ENCODE measurements at places on chromosomes 11 and 22.

DNA sequence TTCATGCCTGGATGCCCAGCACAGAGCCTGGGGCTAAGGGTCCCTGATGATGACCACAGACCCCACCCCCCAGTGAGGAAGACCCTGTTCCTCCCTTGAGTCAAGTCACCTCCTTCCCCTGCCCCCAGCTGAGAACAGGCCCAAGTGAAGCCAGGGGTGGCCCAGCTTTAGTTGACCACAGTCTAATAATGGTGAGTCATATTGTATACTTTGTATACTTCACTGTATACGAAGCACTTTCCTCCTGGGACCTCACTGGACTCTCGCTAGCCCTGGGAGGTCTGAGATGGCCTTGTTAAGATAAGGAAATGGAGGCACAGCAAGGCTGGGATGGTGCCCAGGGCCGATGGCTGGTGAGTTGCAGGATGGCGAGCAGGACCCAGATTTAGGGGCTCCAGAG, 3.7 kb upstream of the FLRT1 start:
- DNase-seq = no peak

DNA sequence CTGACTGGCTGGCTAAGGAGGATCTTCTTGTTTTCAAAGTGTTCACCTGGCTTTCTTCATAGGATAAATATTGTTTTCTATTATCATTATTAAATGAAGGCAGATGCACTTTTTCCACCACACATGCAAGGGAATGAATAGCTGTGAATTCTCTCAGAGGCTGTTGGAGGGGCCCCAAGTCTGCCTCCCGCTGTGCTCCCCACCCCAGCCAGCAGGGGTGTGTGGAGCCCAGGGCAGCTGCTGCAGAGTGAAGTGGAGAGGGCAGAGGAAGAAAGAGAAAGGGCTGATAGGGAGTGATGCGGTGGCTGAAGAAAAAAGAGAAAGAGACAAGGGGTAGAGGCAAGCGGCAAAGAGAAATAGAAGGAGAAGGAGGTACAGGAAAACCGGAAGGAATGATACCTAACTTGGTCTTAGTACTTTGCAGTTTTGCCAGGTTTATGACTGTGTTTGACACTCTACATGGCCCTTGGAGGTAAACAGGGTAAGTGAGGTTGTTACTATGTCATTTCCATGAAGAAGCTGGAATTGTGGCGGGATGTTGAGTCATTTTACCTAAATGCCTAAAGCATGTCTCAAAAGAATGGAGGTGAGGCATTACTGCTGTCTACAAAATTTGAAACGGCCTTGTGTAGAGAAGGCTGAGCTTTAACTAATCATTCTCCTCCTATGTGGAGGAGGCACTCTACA, 145.7 kb upstream of the B3GAT1 start:
- DNase-seq = no peak

DNA sequence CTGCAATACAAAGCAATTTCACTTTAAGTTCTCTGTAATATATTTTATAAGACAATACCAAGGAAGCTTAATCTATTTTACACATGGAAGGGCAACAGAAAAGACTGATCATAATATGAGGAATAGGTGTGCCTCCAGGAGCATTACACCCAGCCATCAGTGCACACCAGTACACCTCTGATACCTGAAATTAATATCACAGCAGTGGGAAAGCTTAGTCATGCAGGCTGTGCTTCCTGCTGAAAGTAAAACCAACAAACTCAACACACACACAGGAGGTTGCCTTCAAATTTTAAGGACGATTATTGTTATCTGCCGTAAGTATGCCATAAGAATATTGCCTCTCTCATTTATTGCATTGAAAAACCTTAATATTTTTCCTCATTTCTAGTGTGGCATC, 1119.1 kb upstream of the TENM4 start:
- no peak for DNase-seq

DNA sequence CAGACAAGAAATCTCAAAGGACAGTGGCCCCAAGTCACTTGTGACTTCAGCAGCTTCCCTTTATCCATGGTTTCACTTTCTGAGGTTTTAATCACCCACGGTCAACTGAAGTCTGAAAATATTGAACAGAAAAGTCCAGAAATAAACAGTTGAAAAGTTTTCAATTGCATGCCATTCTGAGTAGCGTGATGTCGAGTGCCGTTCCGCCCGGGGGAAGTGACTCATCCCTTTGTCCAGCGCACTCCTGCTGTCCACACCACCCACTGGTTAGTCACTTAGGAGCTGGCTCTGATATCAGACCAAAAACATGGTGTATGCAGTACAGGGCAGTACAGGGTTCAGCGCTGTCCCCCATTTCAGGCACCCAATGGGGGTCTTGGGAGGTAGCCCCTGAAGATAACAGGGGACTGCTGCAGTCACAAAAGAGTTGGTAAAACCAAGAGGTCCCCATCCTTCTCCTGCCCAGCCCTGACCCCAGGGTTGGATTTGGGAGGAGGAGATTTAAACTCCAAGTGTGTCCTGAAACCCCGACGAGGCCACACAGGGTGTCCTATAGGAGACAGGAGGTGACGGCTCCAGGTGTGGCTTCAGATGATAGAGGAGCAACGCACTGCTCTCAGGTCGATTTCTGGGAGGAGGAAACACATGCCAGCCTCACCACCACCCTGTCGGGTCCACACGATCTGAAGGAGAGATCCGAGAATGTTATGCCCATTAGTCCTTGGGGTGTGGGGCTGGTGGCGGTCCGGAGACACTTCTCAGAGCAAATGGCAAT, 390.1 kb downstream of the CTTN start:
- DNase-seq = no peak

GRCh38 chr11:60756307-60757032, at the start of gene MS4A15:
Gene MS4A15 (plus strand): TSS chr11:60756867. CDS start chr11:60763734, 6,867 bp downstream.
- no peak for DNase-seq

GRCh38 chr22:28857288-28857687, 26.1 kb upstream of the ZNRF3 start:
- no peak for DNase-seq

DNA sequence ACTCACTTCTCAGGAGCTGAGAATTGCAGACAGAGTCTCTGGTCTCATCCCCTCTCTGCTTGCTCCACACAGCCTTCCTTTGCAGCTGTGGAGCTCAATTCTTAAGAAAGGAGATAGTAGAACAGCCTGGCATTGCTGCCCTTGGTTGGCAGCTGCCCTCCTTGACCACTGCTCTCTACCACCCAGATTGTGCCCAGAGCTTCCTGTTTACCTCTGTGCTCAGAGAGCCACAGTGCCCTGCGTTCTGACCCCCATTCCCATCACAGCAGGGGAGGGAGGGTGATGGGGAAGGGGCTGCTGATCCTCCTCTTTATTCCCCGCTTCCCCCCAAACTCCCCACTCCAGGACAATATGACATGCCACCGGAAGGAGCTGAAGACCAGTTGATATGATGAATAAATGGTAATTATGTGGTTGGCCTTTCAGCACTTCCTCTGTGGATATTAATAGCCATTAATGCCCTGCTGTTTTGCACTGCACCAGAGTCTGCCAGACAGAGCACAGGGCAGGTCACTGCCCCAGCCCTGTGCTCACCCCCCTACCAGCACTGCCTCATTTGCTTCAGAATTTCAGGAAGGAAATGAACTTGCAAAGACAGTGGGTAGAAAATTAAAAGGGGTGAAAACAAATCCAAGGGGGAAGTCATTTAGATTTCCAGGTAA, 426.8 kb upstream of the CADM1 start:
- no peak for DNase-seq

- DNase-seq = no peak
Measured at GRCh38 chr22:27991586-27992293, 72.7 kb upstream of the PITPNB start.

DNA sequence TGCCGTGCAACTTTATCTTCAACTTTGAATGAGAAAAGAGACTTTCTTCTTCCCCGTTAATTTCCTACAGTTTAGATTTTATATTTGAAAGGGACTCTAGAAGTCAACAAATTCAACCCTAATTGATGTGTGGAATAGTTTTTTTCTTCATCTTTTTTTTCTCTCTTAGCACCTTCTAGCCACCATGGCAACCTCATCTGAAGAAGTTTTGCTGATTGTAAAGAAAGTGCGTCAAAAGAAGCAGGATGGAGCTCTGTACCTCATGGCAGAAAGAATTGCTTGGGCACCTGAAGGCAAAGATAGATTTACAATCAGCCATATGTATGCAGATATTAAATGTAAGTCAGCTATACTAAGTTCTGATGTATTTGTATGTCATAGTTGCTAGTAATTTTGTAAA, 10.5 kb downstream of the GTF2H1 start:
- DNase-seq = peak; percentile 59

DNA sequence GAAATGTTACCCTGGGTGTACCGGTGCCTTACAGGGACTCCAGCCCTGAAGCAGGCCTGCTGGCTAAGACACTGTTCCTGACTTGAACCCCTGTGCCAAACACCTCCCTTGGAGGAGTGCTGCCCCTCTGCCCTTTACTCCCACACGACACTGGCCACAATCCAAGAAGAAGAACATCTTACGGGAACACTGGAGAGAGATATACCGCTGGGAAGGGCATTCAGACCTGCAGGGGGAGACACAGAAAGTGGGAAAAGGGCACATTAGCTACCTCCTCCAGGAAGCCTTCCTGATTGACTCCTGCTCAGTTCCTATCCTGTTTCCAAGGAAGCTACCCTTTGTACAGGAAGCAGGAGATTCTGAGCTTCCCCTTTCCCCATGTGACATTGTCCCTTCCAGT, 18.7 kb downstream of the TMPRSS13 start:
- no peak for DNase-seq

GRCh38 chr22:28282405-28283067, 363.5 kb upstream of the PITPNB start:
- no peak for DNase-seq

DNA sequence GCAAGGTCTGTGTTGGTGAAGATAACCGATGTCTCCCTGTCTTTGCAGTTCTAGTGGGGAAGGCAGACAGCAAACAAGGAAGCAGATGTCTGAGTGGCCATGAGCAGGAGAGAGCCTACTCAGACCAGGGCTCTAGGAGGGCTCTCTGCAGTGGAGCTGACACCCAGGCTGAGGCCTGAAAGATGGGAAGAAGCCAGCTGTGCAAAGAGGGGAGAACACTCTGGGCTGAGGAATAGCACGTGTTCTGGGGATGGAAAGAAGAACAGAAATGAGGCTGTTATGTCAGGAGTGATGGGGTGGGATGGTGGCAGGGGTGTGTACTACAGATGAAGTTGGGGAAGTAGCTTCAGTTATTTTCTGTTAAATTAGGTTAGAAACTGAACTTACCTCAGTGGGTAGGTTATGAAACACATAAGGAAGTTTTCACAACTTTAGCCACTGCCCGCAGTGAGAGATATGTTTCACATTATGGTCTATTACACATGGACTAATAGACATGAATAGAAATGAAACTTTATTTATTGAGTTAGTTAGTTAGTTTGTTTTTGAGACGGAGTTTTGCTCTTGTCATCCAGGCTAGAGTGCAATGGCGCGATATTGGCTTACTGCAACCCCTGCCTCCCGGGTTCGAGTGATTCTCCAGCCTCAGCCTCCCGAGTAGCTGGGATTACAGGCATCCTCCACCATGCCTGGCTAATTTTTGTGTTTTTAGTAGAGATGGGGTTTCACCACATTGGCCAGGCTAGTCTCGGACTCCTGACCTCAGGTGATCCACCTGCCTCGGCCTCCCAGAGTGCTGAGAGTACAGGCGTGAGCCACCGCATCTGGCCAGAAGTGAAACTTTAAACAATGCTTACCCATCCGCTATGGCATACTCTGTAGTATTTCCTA, 7.8 kb downstream of the DCPS start:
- DNase-seq = peak; percentile 43

GRCh38 chr11:5550440-5551095, 2.2 kb upstream of the OR52H1 start:
- DNase-seq = no peak

- DNase-seq = no peak
Measured at GRCh38 chr11:69718147-69718546, 14.3 kb upstream of the FGF19 start.

DNA sequence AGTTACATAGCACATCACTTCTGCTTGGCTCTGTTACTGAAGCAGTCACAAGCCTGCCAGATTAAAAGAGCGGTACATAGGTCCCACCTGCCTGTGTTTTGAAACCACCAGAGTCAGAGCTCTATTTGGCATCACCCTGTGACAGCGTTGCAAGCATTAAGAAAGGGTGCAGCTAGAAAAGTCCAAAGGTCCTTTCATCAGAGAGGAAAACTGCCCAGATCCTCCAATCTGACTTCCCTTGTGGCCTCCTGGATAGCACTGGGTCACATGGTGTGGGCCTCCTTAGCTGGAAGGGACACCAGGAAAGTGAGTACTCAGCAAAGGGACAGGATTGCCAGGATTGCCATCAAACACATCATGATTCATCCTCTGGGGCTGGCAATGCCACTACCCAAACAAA, 22.9 kb downstream of the STX3 start:
- no peak for DNase-seq

- no peak for DNase-seq
Measured at GRCh38 chr11:122808478-122808869, 29.8 kb upstream of the CRTAM start.

DNA sequence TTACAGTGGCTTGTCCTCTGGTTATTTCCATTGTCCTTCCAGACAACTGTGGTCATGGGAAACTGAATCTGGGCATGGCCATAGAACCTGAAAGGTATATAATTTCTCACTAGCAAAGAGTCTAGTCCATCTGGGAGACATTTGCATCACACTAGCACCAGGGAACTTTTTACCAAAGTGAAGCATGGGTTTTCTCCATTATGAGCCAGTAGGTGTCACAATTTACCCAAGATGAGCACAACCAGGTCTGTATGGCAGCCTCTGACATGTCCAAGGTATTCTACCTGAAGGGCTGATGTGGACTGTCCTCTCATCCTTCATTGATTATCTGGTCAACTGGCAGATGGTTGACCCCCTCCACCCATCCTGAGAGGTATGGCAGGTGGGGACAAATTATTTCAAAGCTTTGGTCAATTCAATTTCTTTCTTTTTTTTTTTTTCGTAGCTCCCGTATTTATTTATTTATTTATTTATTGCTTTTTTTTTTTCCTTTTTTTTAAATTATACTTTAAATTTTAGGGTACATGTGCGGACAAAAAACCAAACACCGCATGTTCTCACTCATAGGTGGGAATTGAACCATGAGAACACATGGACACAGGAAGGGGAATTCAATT, 425.9 kb downstream of the TMEM135 start:
- no peak for DNase-seq

GRCh38 chr11:36022882-36023281, 79.0 kb downstream of the LDLRAD3 start:
- DNase-seq = no peak

- DNase-seq = no peak
Measured at GRCh38 chr11:65981972-65982823, 19.8 kb downstream of the EIF1AD start.

GRCh38 chr22:47043835-47044721, 281.6 kb downstream of the TBC1D22A start:
- DNase-seq = no peak

GRCh38 chr11:35047179-35047578, 91.8 kb upstream of the CD44 start:
- DNase-seq = peak; percentile 82

DNA sequence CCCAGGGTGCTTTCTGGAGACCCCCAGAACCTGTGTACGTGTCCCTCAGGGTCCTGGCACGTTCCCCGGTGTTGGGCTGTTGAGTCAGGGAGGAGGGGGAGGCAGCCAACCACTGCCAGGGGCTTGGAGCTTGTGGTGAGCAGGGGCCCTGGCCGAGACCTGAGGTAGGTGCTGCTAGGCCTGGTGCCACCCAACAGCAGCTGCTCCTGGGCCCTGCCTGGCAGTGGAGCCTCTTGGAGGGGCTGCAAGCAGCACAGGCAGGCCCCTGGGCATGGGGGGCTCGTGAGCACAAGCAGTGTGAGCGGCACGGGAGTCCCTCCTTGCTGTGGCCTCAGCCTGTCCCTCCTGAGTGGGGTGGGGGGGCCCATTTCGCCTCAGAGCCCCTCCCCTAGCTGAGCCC, 7.2 kb upstream of the SELENOO start:
- no peak for DNase-seq
